ENCODE measurements at places on chromosomes 7 and 10.

GRCh38 chr10:71597821-71598498 lies 121.6 kb downstream of the C10orf105 start:
- no peak for DNase-seq

DNA sequence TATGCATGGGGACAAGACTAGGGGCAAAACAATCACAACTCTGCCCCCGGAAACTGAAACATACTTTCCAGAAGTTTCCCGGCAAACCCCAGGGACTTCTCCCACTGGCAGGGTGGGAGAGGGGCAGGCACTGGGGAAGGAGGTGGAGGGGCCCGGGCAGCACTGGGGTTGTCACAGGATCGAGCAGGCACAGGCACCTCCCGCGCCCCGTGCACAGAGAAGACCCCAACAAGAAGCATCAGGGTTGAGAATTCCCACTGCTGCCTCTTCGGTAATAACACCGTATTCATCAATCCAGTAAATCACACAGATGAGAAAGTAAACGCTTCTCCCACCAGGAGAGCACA lies 490.5 kb downstream of the PTPRN2 start:
- DNase-seq = no peak

DNA sequence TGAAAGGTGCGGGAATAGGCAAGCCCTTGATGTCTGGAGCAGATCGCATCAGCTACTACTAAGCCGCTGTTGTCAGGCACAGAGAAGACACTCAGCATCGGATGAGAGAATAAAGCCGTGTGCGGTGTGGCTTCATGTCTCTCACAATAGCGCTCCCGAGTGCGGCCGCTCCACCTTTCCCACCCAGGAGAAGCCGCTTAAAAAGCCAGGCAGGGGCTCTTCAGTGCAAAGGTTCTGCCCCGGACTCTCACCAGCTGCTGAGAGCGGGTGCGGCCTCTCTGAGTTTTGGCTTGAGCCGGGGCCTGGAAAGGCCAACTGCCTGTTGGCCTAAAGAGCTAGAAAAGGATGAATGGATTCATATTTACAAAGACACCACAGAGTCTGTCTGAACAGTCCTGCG lies 600.6 kb downstream of the DNAJB6 start:
- peak; percentile 29 for DNase-seq

GRCh38 chr7:55326081-55326835 lies 38.9 kb upstream of the LANCL2 start:
- no peak for DNase-seq

DNA sequence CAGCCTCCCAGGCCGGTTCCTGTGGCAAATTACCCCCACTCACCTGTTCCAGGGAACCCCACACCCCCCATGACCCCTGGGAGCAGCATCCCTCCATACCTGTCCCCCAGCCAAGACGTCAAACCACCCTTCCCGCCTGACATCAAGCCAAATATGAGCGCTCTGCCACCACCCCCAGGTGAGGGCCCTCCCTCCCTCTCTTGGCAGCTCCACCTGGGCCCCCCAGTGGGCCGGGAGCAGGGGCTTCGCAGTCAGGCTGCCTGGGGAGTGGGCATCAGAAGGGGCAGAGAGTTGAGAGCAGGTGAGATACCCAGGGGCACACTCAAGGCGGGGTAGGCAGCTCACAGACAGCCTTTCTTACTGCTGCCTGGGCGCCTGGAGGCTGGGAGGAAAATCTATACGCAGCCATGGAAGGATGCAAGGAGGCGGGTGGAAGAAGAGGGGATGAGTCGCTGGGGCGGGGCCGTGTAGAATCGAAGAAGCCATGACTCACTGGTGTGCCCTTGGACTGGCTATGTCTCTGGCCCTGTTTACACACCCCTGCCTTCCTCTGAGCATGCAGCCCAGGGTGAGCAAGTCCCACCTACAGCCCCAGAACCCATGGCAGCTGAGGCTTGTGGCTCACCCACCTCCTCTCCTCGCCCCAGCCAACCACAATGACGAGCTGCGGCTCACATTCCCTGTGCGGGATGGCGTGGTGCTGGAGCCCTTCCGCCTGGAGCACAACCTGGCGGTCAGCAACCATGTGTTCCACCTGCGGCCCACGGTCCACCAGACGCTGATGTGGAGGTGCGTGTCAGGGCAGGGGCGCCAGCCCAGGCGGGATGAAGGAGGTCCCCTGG lies 48.6 kb upstream of the PPIF start:
- DNase-seq = no peak

GRCh38 chr10:609868-610545 lies 79.5 kb downstream of the DIP2C start:
- no peak for DNase-seq

GRCh38 chr7:32070406-32071360 lies at the start of gene PDE1C:
TSS of gene PDE1C (minus strand) at chr7:32070407.
- peak; percentile 86 for DNase-seq
